M059J (cell line): ENCODE measurements at places on chromosomes 3 and 15. TPM values are rescaled to one million over a fixed set of nuclear protein-coding genes. Genes with fewer than 3 reads are reported as not detected.

The VPS18 gene
- 17.6 and 29.9 TPM in 2 replicates for total RNA-seq

The USF3 gene
- total RNA-seq = 9.9 and 13.8 TPM in 2 replicates

GRCh38 chr15:91622711-91623342, 230.7 kb upstream of the SLCO3A1 start:
- no peak for DNase-seq

DNA sequence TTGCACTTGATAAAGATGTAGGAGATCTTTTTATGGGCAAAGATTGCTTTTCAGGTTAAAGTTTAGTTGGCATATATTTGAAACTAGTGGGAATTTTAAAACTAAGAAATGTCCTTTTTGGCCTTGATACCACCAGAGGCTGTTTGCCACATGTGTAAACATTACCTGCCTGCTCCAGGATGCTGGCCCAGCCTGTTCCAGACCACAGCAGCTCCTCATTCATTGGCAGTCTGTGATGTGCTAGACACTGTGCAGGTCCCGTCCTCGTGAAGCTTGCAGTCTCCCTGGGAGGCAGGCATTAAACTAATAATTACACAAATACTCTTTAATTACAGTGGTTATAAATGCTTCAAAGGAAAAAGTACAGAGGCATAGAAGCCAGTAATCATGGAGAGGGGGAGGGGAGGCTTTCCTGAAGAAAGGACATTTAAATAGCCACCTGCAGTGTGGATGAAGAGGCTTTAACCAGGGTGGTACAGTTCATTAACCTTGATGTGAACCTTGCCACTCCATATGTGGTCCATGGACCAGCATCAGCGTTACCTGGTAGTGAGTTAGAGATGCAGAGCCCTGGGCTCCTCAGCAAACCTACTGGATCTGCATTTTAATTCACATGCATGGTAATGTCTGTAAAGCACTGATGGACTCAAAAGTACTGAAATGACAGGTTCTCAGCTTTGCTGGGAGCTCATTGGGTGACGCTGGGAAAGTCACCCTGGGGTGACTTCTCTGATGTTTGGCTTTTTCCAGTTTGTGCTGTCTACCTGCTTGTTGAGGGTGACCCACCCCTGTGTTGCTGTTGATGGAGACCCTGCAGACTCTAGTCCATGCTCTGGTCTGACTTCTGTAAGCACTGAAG, 5.3 kb downstream of the ZNF710 start:
- DNase-seq = no peak

- no peak for DNase-seq
These were observed 407.1 kb downstream of the LSAMP start for GRCh38 chr3:116037954-116038911.

DNA sequence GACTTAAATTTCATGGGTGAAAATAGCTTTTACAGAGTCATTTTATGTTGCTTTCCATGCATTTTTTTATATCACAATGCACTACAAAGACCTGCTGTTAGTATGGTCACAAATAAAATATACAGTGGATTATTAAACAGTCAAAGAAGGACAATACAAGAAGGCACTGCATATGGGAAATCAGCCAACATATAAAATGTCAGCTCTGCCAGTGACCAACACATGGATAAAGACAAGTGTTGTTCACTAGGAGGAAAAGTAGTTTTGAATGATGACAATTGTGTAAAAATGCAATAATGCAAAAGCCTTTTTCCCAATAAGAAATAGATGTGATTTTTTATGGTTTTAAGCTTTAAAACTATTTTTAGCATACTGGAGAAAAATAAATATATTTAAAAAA, 425.3 kb upstream of the CBLB start:
- DNase-seq = no peak

DNA sequence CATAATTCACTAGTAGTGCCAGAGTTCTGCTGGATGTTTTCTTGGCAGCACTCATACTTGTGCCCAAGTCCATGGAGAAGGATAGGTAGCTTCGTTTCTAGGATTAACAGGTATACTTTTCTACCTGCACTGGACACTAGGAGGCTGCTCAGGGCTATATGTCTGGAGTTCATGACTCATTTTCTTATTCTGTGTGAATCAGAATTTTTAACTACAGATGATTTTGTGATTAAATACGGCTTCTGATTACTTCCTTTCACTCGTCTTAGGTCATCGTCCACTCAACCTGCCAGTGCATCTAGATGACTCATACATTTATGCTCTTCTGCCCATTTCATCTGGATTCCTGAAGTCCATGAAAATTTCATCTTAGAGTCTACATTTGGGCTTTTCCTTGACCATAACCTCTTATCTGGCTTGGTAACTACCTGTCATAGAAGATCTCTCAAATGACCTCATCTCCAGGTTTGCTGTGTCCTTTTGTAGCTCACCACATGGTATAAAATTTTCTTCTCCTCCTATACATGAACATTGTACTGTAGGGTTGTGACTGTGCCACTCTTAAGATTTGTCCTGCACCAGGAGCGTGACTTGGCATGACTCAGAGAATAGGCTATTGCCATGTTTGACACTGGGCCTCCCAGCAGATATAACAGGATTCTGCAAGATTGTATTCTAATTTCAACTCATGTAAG, 66.7 kb upstream of the GCSAM start:
- peak; percentile 85 for DNase-seq

DNA sequence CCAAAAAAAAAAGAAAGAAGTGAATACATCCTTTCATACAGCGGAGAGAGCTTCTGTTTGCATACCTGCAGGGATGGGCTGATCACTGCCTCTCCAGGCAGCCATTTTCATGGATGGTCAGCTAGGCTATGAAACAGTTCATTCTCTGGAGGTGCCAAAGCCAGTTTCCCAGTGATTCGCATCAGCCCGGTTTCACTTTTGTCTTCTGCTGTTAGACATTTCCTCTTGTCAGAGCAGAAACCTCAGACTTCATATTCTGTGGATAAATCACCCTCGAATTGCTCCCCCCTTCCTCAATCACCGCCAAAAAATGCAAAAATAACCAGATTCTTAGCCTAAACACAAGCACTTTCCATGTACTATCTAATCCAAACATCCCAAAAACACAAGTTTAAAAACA, 225.6 kb downstream of the ADAMTS9 start:
- DNase-seq = peak; percentile 85
